ENCODE measurements at places on chromosomes 13 and 19.

- peak; percentile 78 for DNase-seq
Measured at GRCh38 chr19:19531951-19532805, 3.5 kb downstream of the YJEFN3 start.

DNA sequence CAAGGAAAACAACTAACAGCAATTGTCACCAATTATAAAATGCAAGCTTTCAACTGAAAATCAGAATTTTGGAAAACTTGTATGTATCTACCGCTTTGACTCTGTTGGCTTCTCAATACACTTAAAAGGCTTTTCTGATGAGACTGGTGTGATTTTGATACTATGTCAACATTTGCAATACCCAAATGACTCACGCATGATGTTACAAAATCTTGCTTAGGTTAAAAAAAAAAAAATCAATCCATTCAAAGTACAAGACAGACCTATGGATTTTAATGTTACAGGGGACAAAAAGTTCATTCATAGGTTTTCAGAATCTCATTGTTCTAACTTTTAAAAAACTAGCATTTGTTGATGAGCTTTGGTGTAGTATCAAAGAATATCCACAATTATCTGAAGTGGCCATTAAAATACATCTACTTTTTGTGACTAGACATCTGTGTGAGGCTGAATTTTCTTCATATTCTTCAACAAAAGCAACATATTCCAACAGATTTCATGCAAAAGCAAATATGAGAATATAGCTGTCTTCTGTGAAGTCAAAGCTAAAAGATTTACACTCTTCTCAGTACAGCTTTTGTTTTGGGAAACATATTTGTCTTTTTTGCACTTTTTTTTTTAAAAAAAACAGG, 10.7 kb downstream of the ELF1 start:
- DNase-seq: no peak

GRCh38 chr19:4007836-4008539, 452 bp downstream of the PIAS4 start:
- peak; percentile 59 for DNase-seq

GRCh38 chr13:77196052-77196618, 130.8 kb downstream of the MYCBP2 start:
- no peak for DNase-seq

GRCh38 chr19:5170329-5170745, 170.3 kb downstream of the PTPRS start:
- DNase-seq: peak; percentile 32

DNA sequence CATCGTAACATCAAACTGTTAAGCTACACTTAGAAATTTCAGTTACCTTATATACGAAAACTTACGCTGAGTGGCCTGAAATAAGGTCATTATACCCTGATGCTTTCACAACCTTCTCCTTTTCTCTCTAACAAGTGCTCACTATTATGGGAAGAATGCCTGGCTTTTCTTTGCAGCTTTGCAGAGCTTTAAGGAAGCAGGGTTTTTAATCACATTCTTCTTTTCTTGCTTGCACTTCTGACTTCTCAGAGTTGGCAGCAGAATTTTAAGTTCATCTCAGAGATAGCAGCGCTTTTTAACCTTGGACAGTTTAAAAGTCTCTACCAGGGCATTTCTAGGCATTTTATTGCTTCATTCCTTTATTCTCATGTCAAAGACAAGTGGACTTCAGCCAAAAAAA, 285.1 kb downstream of the SPRY2 start:
- no peak for DNase-seq

DNA sequence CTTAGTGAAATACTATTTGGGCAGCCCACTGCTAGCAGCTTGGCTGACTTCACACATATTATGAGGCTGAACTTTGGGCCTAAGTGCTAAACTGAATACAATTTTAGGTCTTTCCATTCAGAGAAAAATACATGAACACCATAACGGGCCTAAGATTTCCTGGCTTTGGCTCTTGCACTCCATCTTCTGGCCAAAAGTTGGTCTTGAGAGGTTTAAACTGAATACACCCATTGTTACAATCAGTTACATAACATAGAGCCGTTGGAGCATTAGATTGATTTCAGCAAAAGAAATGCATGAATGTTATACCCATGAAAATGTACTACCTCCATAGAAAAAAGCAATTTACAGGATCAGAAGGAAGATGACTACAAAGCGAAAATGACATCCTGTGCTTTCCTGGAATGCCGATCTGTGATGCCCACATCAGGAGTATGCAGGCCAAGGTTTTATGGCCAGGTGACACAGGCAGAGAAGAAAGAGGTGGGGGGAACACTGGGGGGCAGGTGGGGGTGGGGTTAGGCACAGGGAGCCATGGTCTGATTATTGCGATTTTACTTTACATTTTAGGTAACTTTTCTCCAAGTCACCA, 11.1 kb upstream of the SHISA2 start:
- peak; percentile 78 for DNase-seq

- no peak for DNase-seq
Measured at GRCh38 chr19:3830621-3831589, 37.9 kb downstream of the ZFR2 start.

- no peak for DNase-seq
Measured at GRCh38 chr13:34431827-34432581, 510.1 kb upstream of the NBEA start.

DNA sequence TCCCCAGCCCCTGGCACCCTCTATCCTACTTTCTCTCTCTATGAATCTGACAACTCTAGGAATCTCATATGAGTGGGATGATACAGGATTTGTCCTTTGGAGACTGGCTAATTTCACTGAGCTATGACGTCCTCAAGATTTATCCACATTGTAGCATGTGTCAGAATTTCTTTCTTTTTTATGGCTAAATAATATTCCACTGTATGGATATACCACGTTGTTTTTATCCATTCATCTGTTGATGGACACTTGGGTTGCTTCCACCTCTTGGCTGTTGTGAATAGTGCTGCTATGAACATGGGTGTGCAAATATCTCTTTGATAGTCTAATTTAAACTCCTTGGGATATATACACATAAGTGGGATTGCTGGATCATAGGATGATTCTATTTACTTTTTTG, 24.0 kb upstream of the INSR start:
- no peak for DNase-seq

DNA sequence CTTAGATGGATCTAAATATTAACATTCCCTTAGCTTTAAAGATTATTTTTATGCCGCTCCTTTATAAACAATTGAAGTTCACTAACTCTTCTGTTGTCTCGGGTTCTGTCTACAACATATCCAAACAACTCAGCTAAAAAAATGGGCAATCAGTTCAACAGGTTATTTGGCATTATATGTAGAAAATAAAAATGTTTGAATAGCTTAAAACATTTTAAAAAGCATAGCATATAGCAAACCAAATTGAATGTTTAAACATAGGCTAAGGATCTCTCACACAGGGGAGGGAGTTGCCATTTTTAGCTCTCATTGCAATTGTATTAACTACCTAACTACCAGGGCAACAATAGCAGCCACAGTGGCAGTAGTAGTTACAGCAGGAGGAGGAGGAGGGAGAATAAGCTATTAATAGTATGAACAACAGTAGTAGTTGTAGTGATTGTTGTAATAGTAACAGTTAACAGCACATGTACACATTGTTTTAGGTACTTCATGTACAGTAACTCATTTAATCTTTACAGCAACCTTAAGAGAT, 404.2 kb downstream of the KCNRG start:
- peak; percentile 51 for DNase-seq

DNA sequence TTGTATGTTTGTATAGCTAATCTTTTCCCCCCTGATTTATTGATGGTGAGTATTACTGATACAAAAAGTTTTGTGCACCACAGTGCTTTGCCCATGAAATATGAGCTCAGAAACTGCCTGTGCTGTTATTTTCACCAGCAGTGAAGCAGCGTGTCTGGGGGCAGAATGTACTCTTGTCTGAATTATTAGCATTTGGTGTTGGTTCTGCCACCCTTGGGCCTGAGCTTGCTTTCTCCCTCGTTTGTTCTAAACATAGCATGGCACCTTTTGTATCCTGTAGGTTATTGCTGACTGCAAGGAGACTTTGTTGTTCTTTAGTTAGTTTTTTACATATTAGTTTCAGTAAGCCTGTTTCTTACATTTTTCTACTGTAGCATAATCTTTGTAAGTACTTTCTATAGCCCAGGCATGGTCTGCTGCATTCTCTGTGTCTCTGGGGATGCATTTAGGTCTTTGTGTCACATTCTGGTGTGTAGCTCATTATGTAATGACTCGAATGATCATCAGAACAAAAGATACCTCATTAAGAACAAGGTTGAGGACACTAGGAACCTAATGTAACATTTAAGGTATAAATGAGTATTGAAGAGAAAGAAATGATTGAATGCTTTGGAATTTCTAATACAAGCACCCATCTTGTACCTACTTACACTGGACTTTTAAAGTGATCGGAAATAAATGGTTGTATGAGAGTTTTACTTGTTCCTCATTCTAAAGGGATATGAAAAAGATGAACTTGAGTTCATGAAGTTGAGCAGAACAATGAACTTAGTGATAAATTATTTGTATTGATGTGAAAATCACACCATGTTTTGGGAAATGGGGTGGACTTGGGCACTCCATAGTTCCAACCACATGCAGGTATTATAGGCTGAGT, 50.3 kb upstream of the GPI start:
- no peak for DNase-seq

GRCh38 chr13:99828123-99828522, 143.4 kb downstream of the ZIC5 start:
- DNase-seq: no peak

- no peak for DNase-seq
Measured at GRCh38 chr13:49776871-49777270, 15.6 kb downstream of the KPNA3 start.

DNA sequence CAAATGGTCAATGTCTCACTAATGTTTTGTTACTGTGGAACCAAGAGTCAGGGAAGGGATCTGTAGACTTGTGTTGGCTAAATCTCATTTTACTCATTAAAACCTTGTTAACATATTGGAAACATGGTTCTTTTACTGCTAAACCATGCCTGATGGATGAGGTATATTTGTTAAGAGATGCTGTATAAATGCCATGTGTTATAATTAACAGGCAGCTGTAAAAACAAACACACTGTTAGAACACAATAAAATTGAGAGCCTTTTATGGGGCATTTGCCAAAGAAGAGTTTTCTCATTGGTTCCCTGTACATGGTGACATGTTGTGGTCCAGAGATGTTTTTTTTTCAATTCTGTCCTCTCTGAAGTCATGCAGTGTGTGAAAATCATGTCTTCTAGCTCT, 121.9 kb downstream of the ESD start:
- DNase-seq: peak; percentile 24

- DNase-seq: no peak
Measured at GRCh38 chr13:67635754-67636153, 405.6 kb upstream of the PCDH9 start.

DNA sequence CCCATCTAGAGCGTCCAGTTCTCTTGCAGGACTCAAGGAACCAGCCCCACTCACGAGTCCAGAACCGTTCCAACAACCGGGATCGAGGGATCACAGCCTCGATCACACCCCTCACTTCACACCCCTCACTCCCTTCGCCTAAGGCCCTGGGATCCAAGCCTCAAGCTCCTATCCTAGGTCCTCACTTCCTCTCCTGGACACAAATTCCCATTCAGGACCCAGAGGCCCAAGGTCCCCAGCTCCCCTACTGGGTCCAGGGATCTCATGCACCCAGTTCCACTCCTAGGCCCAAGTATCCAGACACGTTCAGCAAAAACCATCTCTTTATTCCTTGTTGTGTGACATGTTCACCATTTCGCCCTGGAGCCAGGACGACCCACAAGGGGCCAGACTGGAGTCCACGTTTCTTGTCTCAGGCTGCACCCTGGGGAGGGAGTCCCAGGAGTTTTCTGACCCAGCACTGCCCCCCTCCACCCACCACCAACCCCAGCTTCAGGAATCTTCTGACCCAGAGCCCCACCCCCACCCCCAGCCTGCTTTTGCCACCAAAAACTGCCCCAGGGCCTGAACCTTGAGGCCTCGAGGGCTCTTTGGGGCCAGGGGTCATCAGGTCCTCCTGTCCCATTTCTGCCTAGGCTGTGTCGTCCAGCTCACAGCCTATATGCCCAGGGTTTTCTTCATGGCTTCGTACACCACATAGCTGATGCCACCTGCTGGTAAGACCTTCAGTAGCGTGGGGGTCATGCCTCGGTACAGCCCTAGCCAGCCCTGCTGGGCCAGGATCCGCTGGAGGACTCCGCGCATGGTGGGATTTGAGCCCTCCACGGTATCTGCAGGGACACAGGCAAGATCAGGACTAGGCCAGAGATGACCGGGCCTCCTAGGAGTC, 1.4 kb upstream of the KHSRP start:
- peak; percentile 28 for DNase-seq

DNA sequence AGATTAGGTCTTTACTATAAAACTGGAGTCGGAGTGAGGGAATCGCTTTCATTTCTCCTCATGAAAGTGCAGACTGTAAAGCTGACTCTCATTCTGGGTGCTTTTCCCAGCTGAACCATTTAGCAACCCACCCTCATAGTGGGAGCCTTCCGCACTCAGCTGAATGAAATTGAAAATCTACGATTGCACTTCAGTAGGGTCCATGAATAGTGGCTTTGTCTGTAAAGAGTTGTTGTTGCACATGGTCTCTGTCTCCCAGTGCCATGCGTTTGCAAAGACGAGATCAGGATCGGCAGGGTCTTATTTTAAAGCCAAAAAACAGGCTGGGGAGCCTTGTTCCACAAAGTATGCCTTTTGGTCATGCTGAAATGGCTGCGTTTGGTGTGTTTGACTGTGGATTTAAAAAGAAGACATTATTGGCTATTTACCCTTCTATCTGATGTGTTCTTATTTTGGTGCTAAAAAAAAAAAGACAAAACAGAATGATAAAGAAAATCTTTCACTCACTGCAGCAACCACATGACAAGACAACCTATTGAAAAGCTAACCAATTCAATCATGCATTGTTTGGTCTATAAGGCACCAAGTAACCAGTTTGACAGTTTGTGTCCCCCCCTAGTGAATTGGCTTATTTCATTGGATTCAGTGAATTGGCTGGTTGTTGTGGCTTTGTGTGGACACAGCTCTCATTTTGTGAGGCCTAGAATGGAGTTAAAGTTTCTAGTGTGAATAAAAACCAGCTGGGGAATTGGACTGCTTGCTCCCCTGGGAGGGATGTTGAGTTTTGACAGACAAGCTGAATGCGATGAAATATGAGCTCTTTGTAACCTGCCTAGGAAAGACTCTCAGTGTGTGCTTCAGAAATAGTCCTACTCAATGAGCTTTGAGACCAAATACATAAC, 65.6 kb downstream of the ARHGAP35 start:
- no peak for DNase-seq

DNA sequence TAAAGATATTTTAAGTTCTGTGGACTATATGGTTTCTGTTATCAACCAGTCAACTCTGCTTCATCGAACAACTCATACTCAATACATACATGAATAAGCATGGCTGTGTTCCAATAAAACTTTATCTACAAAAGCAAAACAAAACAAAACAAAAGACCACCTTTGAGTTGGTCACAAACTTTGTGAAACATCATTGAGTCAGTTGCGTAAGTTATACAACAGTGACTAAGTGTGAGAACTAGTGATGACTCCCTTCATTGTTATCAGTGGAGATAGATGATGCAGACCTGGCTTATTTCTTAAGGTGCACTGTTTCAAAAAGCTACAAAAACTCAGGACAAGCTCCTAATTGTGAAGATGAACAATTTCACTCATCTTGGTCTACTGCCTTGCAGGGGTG, 14.5 kb upstream of the KLK4 start:
- DNase-seq: no peak
